ENCODE measurements at places on chromosomes 7 and 10.

DNA sequence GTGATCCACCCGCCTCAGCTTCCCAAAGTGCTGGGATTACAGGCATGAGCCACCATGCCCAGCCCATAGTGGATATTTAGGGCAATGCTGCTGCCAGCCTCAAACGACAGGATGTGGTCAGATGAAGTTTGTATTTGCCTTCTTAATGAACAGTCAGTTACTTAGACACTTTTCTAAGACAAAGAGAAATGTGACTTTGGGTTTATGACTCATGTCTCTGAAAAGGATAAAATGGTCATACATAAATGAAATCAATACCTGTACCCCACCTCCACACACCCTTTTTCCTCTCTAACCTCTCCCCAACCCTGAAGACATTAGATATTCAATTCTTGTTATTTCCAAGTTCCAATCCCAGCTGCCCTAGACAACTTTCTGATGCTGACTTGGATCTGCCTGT lies 109.3 kb upstream of the INSIG1 start:
- no peak for DNase-seq

DNA sequence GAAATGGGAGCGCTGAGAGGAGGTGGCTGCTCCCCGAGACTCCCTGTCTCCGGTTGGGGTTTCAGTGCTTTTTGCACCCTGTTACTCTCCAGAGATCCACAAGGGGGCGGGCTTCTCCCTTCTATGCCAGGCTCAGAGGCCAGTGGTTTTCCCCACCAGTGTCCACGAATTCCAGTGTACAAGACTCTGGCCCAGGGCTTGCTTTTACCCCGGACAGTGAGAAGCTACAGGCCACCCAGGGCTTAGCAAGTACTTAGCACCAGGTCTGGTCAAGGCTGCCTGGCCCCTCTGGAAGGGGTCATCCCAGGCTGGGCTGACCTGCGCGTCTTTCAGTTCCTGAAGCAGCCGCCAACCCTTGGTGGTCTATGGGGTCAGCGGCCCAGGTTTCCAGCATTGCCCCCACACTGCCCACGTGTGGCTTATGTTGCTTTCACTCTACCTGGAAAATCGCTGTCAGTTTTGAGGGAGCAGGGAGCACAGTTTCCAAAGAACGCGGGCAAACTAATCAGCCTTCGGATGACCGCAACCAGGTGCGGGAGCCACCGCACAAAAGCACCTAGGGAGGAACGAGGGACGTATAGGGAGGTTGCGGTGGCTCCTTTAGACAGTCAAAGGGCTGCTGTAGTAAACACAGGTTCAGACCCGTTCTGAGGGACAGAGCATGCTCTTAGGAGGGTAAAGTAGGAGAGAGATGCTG lies 6.8 kb downstream of the CYP26A1 start:
- DNase-seq: no peak

GRCh38 chr7:1708596-1709251 lies 38.6 kb downstream of the ELFN1 start:
- DNase-seq: no peak

DNA sequence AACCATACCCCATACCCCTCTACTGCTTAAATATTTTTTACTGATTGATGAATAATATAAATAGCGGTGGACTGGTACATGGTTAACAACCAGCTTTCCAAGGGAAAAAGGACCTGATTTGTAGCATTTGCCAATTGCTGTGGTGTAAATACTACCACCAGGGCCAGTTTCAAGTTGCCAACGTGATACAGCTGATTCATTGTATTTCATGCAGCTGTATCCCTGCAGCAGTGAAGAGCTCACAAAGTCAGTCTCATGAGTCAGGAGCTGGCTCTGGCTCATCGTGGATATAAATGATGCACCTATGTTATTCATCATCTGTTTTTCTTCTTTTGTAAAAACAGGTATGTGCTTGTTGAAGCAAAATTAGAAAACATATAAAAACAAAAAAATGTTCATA lies 15.2 kb downstream of the CALML5 start:
- no peak for DNase-seq

- DNase-seq: no peak
These were observed 78.6 kb downstream of the CHCHD3 start for GRCh38 chr7:133003052-133003910.

DNA sequence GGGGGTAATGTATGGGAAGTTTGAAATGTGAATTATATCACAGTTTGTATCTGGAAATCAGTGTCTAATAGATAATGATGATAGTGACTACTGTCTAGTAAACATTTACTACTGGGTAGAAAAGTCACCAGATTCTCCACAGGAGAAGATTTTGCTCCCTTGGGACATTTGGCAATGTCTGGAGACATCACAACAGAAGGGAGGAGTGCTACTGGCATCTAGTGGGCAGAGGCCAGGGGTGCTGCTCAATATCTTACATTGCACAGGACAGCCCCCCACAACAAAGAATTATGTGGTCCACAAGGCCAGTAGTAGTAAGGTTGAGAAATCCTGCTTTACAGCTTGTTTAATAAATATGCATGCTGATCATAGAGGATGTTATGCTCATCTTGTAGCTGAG lies 92.3 kb upstream of the PRPS1L1 start:
- no peak for DNase-seq

DNA sequence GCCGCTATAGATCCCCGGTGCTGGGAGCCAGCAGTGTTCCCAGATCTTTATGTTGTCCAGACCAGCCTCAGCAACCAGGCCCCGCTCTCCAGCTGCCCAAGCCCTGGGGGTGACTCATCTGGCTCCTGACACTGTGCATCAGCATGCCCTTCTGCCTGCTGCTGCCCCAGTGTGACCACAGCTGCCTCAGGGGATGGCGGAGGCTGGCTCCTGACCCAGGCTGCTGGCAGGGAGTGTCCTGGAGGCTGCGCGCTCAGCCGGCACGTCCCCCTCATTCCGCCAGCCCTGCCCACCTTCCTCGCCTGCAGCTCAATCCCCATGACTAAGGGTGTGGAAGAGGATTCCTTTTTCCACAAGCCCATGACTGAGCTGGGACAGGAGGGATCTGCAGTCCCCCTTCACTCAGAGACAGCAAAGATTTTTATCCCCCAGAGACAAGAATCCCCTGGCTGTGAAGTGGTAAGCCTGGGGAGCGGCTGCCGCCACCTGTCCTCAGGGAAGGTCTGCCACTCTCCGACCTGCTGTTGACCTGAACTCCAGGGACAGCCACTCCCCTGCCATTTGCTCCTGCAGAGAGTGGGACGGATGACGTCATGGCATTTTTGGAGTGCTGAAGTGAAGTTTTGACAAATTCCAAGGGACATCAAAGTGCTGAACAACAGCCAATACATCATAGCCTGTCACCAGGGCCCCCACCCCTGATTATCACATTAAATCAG lies 182.8 kb upstream of the BMPER start:
- DNase-seq: no peak

DNA sequence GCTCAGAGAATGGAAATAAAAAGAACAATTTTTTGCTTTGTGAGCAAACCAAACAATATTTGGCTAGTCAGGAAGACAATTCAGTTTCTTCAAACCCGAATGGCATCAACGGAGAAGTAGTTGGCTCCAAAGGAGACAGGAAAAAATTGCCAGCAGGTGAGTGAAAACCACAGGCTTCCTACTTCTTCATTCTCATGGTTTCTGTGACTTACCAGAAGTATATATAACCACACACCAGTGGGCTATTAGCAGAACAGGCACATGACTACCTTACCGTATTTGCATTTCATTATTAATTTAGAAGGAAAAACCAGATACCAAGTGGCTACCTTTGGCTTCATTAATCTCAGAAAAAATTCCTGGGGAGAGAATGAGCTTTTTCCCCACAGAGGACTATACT lies 8.8 kb downstream of the TDRD1 start:
- DNase-seq: no peak

- no peak for DNase-seq
These were observed 352.8 kb upstream of the PODXL start for GRCh38 chr7:131909151-131909768.

DNA sequence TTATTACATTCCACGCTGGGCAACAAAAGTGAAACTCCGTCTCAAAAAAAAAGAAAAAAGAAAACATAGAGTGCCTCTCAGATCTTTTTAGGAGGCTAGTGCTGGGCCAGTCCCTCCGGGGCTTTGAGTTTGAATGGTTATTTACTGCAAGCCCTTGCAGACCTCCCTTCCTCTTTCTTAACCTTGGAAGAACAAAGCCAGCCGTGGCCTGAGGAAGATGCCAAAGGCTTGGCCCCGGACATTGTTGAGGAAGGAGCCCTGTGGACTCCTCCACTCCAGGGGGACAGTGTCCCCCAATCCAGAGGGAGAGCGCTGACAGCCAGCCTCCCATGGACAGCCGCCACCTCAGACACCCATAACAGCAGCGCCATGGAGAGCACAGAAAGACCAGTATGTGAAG lies 5.0 kb downstream of the TSPAN33 start:
- no peak for DNase-seq

DNA sequence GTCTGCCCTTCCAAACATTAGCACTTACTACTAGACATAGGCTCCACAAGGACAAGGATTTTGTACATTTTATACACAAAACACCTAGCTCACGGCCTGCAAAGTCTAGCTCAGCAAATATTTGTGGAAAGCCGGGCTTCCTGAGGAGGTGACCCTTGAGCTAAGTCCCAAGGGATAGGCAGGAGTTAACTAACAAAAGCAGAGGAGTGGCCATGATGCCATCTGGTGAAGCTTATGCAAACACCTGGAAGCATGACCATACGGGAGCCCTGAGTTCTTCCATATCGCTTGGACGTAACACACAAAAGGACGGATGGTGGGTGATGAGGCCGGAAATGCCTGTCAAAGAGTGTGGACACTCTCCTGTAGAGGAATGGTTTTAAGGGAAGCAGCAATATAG lies 25.9 kb upstream of the YAE1 start:
- DNase-seq: no peak

DNA sequence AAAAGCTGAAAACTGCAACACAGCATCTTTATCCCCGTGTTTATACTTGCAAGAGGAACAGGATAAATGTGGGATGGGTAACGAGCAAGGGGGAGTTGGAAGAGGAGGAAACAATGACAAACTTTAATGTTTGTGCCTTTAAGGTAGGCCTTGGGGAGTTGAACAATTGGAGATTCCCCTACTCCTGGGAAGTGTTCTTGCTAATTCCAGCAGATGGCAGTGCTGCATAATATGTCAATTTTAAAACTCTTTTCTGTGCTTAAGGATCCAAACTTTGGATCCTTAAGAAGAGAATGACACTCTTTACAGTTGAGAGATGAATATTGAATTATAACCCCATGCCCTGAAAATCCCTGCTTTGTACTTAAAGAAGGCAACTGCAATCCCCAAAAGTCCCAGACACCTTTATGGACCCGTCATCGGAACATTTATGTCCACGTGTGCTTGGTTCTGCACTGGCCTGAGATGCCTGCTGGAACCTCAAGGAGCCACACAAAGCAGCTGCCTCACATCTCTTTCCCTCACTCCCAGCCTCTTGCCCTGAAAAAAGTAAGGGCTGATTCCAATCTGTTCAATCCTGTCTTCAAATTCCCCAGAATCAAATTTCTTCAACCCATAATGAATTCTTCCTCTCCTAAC lies 12.0 kb downstream of the IFIT5 start:
- DNase-seq: no peak

- DNase-seq: no peak
These were observed 20.1 kb downstream of the TES start for GRCh38 chr7:116230191-116231005.

DNA sequence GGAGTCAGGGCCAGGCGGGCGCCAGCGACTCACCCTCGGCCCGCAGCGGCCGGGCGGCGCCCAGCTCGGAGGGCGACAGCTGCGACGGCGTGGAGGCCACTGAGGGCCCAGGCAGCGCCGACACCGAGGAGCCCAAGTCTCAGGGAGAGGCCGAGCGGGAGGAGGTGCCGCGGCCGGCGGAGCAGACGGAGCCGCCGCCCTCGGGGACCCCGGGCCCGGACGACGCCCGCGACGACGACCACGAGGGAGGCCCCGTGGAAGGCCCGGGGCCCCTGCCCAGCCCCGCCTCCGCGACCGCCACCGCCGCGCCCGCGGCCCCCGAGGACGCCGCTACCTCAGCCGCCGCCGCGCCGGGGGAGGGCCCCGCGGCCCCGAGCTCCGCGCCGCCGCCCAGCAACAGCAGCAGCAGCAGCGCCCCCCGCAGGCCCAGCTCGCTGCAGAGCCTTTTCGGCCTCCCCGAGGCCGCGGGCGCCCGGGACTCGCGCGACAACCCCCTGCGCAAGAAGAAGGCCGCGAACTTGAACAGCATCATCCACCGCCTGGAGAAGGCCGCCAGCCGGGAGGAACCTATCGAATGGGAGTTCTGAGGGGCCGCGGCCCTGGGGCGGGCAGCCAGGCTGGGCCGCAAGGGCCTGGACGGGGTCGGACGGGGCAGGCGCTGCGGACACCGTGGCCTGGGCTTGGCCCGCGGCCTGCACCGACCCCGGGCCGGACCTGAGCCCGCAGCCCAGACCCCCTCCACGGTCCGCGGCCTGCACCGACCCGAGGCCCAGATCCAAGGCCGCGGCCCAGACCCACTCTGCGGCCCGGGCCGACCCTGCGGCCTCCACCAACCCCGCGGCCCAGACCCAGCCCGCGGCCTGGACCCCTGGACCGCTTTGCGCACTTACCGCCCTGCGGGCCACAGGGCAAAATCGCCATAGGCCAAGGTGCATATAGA lies 37.9 kb upstream of the SH2B2 start:
- DNase-seq: no peak

GRCh38 chr10:76778914-76779795 lies 858.5 kb downstream of the KCNMA1 start:
- no peak for DNase-seq

DNA sequence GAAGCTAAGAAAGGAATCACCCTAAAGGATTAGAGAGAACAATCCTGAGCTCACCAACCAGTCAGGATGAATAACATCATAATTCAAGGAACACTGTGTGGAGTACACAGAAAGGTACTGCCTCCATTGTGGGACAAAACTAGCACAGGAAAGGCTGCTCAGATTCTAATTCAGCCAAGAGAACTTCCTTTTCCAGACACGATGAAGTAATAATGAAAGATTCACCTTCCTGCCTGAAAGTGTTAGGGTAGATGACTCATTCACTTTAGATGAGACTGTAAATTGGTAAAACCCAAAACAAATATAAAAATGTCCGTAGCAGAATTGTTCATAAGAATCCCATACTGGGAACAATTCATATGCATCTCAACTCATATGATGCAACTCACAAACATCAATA lies 167.2 kb downstream of the CDC14C start:
- DNase-seq: no peak

- peak; percentile 5 for DNase-seq
These were observed 1.6 kb upstream of the CDK13 start for GRCh38 chr7:39948375-39948955.

DNA sequence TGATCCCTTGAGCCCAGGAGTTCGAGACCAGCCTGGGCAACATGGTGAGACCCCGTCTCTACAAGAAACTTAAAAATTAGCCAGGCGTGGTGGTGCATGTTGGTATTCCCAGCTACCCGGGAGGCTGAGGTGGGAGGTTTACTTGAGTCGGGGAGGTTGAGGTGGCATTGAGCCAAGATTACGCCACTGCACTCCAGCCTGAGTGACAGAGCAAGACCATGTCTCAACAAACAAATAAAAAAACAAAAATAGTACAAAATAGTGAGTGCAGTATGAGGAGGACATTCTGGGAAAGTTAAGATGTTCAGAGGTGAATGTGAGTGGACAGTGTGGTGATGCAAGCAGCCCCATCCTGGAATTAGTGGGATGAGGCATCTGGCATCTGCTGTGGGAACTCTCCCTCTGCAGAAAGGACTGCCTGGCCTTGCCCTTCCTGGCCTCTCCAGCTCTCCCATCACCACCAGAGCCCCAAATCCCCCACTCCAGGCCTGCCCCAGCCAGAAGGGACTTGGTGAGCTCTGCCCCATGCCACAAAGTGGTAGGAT lies 96.6 kb upstream of the PARD3 start:
- DNase-seq: no peak
